T-helper 9 cell (primary cell): ENCODE measurements at places on chromosomes 16 and 17.
A peak's percentile ranks its signal among the peaks of the same experiment; 100 is the strongest.

DNA sequence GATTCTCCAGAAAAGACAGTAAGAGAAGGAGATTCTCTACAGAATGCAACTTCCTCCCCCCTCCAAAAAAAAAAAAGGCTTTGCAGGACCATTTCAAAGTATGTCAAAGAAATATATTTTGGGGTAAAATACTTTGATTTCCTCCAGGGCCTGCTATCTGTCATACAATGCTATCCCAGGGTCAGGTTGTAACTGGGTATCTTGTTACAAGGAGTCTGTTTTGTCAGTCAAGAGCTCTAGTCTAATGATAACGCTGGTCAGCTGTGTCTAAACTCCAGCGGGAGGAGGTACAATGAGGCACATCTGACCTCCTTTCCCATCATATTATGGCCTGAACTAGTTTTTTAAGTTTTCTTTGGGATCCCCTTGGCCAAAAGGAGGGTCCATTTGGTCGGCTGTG, 408.4 kb upstream of the CDH5 start:
- no peak for DNase-seq

DNA sequence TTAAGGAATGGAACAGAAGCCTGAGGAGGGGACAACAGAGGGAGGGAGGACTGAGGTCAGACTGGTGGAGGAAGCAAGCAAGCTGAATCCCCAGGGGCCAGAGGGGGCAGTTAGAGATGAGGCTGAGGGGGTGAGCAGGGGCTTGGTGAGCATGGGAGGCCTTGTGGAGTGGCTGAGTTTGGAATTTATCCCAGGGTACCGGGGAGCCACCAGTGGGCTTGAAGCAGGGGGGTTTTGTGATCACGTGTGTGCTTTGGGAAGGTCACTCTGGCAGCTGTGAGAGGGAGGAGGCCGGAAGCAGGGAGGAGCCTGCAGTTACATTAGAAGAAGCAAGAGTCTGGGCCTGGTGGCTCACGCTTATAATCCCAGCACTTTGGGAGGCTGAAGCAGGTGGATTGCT, 9.8 kb upstream of the CTCF start:
- no peak for DNase-seq

GRCh38 chr16:2897110-2897509, 14.1 kb downstream of the FLYWCH2 start:
- no peak for DNase-seq

DNA sequence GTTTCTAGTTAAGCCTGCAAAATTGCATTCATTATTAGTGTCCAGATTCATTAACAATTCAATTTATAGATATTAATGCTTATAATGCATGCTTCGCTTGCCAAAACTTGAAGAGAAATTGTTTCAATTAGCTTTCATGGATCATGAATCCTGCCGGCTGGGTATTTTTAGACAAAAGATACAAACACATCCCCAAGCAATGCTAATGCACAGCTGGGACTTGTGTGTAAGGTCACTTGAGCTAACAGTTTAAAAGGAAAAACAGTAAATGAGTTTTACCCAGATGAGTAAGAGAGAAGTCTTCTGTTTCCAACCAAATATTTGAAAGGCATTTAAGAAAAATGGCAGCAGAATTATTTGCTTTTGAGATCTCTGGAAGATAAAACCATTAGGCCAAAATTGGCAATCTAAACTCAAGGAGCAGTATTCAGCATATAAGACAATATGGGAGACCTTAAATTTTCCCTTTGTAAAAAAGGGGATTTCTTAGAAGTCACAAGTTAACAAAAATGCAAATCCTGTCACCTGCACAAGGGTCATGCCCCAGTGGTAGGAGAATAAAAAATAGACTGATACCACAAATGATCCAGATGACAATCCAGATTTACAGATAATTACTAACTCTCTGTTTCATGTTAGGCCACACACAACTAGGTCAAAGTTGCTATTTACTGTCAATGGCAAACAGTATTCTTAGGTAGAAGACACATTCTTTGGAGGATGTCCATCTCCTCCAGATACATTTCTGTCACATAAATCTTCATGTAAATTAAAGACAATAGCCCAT, 418.4 kb upstream of the PMFBP1 start:
- no peak for DNase-seq

GRCh38 chr16:15958703-15959348, 9.4 kb downstream of the ABCC1 start:
- DNase-seq: no peak

DNA sequence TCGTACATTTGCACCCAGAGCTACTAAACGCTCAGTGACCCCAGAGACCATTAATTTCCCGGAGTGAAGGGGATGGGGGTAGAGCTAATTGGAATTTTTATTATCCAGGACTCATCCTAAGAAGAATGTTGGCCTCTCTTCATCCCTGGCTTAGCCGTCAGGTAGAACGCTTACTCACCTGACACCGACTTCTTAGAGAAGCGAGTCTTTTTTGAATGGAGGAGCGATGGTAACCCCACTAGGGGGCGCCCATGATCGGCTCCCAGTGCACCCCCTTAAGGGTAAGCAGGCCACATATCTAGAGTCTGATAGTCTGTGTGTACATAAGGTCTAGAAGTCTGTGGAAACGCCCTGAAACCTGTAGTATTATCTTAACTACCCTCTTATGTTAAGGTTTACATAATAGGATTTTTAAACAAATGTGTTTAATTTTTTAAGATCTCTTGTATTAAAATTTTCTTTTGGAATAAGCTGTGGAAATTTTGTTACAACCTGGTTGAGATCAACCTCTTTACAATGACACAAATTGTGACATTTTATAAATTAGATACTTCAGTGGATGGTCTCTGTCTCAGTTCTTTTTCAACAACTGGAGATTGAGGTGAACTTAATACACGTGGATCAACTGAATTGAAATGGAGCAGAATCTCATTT, 229.8 kb downstream of the CPPED1 start:
- DNase-seq: peak; percentile 28
